ENCODE measurements at places on chromosomes 13 and 19.

DNA sequence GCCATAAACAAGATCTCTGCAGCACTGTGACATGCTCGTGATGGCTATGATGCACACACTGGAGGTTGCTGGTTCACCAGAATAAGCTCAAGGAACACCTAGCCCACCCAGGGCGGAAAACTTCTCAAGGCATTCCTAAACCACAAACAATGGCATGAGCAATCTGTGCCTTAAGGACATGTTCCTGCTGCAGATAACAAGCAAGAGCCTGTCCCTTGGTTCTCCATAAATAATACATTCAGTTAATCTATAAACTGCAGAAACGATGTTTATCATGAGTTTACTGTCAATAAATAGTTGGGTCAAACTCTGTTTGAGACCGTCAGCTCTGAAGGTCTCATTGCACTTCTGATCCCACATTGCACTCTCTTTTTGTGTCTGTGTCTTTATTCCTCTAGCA lies 18.6 kb upstream of the ZNF266 start:
- DNase-seq: no peak

DNA sequence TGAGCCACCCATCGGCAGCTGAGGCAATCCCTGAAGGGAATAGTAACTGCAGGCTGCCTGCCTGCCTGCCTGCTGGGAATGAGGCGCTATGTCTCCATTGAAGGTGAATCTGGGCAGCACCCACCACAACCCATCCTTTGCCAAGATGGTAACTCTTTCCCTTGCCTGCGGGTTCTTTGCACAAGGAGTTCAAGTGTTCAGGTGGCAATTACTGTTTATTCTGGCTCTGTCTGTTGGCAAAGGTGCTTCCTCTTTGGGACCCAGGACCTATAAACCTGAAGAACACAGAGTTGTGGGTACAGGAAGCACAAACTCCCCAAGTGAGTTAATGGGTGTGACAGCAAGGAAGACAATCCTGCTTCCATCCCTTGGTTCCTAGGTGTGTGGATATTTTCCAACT lies 448.1 kb upstream of the ZNF507 start:
- DNase-seq: no peak

DNA sequence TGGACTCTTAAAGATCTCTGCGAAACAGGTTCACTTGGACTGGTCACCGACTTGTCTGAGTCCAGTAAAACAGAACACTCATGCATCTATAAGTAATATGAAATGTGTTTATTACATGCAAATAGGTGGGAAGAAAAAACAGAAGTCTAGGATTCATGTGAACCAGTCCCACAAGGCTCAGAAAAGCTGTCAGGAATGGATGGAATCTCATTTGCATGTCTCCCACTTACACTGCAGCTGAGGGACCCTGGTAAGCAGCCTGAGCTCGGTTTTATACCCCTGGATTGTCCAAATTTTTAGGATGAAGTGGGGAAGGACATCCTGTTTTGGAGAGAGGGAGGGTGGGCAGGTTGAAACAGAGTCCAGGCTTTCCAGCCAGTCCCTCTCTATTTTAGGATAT lies 1545.1 kb upstream of the PCDH20 start:
- DNase-seq: no peak

- no peak for DNase-seq
Measured at GRCh38 chr13:57631596-57632275, at the start of gene PCDH17. TSS of gene PCDH17 (plus strand) at chr13:57631744. CDS start at chr13:57632547, 803 bp downstream.

Data from HuH-7.5 (cell line).